ENCODE measurements at places on chromosomes 12 and 14.
A peak's percentile ranks its signal among the peaks of the same experiment; 100 is the strongest.

- no peak for DNase-seq
Observed at GRCh38 chr14:96062010-96062409, 22.8 kb downstream of the C14orf132 start.

GRCh38 chr12:49187184-49187583 is 1.7 kb downstream of the TUBA1A start:
- DNase-seq, result peak; percentile 65

DNA sequence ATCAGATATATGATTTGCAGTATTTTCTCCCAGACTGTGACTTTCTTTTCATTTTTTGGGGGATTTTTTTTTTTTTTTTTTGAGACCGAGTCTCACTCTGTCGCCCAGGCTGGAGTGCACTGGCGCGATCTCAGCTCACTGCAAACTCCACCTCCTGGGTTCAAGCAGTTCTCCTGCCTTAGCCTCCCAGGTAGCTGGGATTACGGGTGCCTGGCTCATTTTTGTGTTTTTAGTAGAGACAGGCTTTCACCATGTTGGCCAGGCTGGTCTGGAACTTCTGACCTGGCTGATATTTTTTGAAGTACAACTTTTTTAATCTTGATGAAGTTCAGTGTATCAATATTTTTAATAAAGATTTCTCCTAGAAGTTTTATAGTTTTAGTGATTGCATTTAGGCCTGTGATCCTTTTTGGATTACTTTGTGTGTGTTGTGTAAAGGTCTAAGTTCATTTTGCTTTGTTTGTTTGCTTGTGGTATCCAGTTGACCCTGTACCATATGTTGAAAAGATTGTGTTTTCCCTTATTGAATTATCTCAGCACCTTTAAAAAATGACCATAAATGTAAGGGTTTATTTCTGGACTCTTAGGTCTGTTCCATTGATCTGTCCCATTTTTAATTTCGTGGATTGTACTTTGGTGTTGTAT is 24.2 kb downstream of the BORCS5 start:
- DNase-seq, result no peak

- no peak for DNase-seq
Observed at GRCh38 chr14:65877624-65878023, 465.1 kb downstream of the FUT8 start.

DNA sequence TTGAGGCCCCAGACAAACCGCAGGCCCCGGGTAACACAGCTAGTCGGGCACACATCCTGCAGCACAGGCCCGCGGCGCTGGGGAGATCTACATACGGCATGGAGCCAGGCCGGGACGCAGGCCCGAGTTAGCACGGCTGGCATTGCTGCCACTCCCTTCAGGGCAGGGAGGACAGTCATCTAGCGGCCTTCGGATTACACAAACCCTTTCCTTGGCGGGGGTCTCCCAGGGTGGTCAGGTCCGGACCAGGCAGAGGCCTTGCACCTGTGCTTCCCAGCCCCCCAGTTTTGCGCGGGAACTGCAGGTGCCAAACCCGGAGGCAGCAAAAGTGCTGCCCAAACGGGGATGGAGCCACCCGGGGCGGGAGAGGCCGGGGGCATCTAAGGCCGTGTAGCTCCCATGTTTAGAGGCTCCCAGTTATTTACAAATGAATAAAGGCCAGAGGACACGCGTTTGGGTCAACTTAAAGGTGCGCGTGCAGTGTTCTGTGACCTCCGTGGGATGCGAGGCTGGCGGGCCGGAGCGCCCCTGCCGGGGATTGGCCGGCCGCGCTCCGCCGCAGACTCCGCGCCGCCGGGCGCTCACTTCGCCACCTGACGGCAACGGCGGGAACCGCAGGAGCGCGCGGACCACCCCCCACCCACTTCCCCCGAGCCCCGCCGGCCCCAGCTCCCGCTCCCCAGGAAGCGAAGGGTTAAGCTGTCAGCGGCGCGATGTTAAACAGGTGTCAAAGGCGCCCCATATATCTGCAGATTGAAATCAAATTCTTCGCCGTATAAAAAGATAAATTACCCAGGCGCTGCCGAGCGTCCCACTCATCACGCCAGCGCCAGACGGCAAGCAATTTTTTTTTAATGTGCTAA is 18.1 kb downstream of the VSX2 start:
- peak; percentile 84 for DNase-seq

DNA sequence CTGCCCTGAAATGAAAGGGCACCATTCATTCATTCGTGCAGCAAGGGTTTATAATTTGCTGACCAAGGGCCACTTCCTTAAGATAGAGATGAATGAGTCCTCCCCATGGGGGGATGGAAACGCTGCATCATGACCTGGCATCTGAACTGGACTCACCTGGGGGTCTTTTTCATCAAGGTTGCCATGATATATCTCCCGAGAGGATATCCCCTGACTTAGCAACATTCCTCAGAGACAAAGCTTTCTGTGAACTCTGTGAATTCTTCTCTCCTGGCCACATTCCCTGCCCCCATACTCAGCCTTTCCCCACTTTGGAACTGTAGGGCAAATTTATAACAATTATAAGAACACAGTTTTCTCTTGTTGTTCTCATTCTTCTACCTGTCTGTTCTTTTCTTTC is 30.8 kb downstream of the SRRM4 start:
- DNase-seq, result no peak

DNA sequence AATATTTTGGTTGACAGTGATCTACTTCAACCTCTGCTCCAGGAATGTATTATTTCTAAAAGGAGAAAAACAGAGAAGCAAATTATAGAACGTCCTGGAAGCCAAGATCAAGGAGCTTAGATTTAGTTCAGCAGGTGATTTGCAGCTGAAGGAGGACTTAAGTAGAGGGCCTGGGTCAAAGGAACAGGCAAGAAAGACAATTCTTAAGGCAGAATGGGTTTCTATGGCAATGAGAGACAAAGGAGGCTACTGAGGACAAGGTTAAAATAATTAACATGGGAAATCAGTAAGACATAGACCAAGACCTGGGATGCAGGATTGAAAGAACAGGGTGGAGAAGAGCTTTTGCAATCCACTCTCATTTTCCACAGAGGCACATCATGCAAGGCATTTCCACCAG is 2.4 kb upstream of the SNW1 start:
- no peak for DNase-seq

DNA sequence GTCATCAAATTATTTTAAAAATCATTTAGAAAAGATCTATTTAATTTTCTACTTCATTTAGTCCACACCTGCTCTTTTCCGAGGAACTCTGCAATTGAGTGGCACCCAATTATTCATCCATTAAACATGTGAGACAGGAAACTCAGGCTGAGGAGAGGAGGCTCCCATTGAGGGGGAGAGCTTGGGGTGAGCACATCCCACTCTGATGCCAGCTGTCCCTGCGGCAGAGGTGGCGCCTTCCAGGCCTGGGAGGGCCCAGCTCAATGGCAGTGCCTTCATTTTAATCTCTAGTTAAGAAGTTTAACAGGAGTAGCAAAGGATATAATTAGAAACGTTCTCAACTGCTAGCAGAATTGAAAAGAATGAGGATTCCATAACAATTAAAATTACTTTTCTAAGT is 92.0 kb downstream of the ITPR2 start:
- DNase-seq, result no peak

GRCh38 chr14:54564071-54564867 is 2.7 kb upstream of the SAMD4A start:
- peak; percentile 33 for DNase-seq

DNA sequence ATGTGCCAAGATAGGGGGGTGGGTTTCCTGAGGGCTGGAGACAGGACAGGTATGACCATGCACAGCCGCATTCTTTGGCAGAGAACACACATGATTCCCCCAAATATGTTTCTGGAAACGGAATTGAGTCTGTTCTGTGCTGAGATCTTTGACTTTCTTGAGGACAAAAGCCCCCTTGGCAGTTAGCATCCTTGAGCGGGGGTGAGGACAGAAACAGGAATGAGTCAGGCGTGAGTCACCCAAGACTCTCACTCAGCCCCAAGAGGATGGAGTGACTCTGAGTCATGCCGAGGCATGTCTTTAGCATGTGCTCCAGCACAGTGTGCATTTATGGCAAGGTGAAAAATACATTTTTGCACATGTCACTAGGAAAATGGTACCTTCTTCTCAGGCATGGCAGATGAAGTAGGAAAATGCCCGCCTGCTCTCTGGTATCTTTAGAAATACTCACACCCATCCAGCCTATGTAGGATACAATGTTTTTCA is 52.1 kb downstream of the DAD1 start:
- DNase-seq, result no peak

DNA sequence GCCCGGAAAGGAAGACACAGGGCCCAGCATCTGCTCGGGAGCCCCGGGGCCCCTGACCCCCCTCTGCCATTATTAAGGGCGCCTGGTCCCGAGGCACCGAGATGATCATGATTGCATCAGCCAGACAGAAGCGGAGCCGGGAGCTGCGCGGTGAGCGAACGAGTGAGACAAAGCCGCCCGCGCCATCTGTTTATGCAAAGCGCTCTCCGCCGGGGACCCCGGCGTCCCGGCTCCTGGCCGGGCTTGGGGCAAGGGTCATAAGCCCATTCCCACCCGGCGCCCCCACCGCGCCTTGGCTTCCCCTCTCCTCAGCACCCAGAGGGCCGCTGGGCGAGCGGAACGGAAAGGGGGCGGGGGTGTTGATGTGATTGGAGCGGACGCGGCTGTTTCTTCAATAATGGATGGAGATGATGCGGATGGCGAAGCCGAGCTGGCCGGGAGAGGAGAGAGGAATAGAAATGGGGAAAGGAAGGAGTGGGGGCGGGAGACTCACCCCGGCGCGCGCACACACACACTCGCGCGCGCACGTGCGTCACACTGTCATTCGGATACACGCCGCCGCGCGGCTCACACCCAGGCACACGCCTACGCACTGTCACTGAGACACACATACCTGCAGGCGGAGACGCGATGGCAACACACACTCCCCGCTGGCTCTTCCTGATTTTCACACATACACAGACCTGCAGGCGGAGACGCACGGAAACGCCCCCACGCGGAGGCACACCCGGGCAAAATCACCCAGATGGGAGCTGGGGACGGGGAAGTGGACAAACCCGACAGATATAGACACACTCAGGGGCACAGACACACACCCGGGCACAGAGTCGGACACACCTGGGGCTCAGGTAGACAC is 10.7 kb downstream of the STAC3 start:
- DNase-seq, result peak; percentile 86

DNA sequence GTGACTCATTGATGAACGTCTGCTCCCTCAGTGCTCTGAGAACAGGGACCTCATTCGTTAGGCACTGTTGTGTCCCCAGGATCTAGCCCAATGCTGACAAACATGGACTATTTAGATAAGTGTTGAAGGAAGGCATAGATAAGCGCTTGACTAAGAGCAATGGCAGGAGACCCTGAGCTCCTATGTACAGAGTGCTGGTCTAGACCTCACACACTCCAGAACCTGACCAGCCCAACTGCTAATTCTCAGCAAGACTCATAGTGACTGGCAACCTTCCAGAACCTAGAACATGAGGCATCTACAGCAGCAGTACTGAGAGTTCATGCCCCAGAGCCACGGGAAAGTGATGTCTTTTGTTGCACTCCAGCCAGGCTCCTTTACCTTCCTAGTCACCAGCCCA is 69.2 kb downstream of the CRACR2A start:
- no peak for DNase-seq

DNA sequence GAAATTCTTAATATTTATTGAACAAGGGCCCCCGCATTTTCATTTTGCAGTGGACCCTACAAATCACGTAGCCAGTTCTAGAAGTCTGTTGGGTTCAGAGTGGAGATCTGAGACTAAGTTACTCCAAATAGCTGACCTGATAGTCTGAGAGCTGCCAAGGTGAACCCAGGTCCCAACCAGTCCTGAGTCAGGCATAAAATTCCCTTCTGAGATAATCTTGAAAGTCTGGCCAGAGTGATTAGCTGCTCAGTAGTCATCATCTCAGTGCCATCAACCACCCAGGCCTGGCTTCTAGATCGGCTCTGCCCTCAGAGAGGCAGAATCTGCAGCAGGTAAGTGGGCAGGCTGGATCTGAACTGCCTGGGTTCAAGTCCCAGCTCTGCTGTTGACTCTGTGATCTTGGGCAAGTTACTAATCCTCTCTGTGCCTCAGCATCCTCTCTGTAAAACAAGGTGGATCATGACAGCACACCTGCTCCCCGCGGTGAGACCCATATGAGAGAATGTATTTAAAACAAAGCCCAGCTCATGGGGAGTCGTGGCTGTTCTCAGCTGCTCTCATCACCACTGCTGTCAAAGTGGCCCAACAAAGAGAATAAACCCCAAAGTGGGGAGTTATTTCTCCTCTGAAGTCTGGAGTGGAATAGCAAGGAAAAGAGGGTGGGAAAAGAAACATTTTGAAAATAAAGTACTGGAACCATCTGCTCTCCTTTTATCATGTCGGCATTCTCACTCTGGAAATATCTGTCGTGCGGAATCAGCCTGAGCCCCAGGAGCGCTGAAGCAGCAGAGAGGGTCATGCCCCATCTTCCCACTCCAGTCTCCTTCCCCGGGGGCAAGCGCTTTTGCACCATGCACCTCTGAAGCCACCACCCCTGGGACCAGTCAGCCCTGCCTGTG is 193.3 kb downstream of the DPF3 start:
- no peak for DNase-seq

GRCh38 chr14:87975636-87976035 is 17.3 kb downstream of the GALC start:
- no peak for DNase-seq

GRCh38 chr12:90653040-90653439 is 301.9 kb downstream of the CCER1 start:
- no peak for DNase-seq

GRCh38 chr14:57512220-57512619 is 18.6 kb upstream of the CCDC198 start:
- DNase-seq, result no peak

- DNase-seq, result no peak
Observed at GRCh38 chr12:116166306-116166705, 111.2 kb downstream of the MED13L start.

GRCh38 chr12:38159092-38159551 is 157.5 kb upstream of the ALG10B start:
- no peak for DNase-seq

GRCh38 chr12:79644274-79645234 is 46.2 kb downstream of the PAWR start:
- DNase-seq, result no peak

DNA sequence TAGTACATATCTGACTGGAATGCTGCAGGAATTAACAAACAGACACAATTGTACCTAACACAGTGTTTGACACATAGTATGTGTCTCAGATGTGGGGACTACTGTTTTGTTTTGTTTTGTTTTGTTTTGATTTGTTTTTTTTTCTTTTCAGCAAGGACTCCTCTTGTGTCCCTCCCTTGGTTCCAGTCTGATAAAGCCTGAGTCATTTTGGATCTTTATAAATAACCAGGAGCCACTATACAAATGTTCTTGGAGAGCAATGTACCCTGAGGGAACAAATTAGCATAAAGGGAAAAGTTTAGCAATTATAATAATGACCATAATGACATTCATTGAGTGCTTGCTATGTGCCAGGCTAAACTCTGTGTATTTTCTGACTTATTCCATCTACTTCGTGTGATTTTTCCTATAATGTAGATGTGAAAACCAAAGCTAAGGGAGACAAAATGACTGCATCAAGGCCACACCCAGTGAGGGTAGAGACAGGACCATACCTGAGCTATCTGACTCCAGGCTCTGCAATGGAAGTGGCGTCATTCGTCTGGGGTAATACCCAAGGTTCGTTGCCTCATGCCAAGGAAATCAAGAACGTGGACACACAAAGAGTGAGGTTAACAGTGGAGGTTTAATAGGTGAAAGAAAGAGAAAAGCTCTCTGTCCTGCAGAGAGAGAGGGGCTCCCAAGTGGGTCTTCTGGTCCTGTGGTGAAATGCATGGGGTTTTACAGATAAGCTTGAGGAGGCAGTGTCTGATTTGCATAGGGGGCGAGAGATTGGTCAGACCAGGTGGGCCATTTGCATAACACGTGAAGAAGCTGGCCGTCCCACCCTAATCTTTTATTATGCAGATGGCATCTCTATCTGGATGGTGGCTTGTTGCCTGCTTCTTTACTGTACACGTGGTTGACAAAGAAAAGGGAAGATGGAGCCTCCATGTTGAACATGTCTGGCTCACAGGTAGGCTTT is 285.5 kb upstream of the SFSWAP start:
- DNase-seq, result no peak

Measured in SK-N-DZ (cell line).